DMS53 (cell line): ENCODE measurements at places on chromosomes 1 and 21.
A peak's percentile ranks its signal among the peaks of the same experiment; 100 is the strongest.

- no peak for DNase-seq
These were observed 1237.5 kb downstream of the AMY1C start for GRCh38 chr1:104987210-104987609.

- DNase-seq = peak; percentile 17
These were observed 158.4 kb upstream of the BACE2 start for GRCh38 chr21:41009398-41010100.

- no peak for DNase-seq
These were observed 37.4 kb upstream of the HSD17B7 start for GRCh38 chr1:162753001-162753658.

GRCh38 chr1:91731815-91732214, 154.1 kb downstream of the TGFBR3 start:
- no peak for DNase-seq

DNA sequence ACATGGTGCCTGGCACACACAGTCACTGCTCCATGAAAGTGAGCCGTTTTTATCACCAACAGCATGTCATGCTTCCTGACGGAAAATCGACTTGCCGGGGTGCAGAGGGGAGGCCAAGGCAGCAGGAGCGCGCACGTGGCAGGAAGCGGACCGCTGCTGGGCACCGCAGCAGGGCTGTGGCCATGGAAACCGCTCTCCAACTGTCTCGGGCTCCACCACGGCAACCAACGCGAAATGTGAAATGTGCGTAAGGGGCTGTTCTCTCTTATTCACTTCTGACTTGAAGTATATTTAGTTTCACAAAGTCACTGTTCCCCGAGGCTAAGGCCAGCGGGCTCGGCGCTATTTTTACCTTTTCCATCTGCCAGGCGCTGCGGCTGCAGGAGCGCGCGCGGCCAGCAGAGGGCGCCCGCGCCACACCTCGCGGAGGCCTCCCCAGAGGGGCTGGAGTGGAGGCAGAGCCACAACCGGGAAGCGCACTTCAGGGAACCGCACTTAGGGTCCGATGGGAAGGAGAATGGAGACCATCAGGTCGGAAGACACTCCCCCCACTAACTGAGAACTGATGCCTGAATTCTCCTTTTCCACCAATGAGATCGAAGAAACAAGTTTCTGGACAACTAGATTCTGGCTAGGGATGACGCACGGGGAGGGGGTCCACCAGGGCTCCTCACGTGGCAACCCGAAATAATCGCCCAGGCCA, 19.7 kb downstream of the RCC2 start:
- peak; percentile 60 for DNase-seq

- DNase-seq = no peak
These were observed 299.1 kb upstream of the DEPDC1 start for GRCh38 chr1:68795956-68796355.

GRCh38 chr1:47941609-47942239, 55.5 kb downstream of the TRABD2B start:
- peak; percentile 94 for DNase-seq

- no peak for DNase-seq
These were observed 52.5 kb downstream of the PRKCZ start for GRCh38 chr1:2102753-2103152.

- DNase-seq = no peak
These were observed 16.0 kb upstream of the PROK1 start for GRCh38 chr1:110434946-110435345.

DNA sequence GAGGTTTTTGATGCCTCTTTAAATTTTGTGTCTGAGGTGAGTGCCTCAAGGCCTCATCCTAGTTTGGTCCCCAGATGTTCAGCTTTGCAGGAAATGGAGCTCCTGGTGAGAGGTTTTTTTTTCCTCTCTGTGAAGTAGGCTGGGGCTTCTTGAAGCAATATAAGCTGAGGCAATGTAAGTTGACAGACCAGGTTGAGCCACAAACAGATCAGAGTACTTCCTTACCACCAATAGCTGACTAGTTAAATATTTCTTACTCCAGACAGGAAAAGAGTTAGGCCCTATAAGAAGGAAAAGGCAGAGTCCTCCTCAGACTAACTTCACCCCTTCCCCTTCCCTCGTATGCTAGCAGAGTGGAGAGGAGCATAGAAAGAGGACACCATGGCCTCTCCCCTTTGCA, 341.0 kb downstream of the LMO4 start:
- DNase-seq = no peak

GRCh38 chr1:38940339-38941047, 1.1 kb downstream of the RHBDL2 start:
- DNase-seq = no peak

- no peak for DNase-seq
These were observed 227.7 kb downstream of the PRDM2 start for GRCh38 chr1:13927736-13928135.

GRCh38 chr1:95340061-95340460, 106.1 kb downstream of the RWDD3 start:
- no peak for DNase-seq
